Epithelial cell of proximal tubule (primary cell): ENCODE measurements at places on chromosomes 5 and 9. TPM values are rescaled to one million over a fixed set of nuclear protein-coding genes. Genes with fewer than 3 reads are reported as not detected.

Gene NDUFS6
- total RNA-seq, result 146 and 181 TPM in 2 replicates

Gene SH3RF2
- total RNA-seq, result 12.0 and 16.3 TPM in 2 replicates

Gene IL13
- total RNA-seq, result not detected in 2 replicates

Gene SPINK7
- not detected in 2 replicates for total RNA-seq

Gene TMEM174
- not detected in 2 replicates for total RNA-seq

Gene SYK
- 15.7 and 16.9 TPM in 2 replicates for total RNA-seq

Gene TRPM6
- 0.22 and 1.6 TPM in 2 replicates for total RNA-seq

Gene TLX3
- 0.87 TPM in 1 of 2 replicates, not detected in the other for total RNA-seq

Gene IFNA2
- total RNA-seq, result not detected in 2 replicates

Gene PCDHA12
- not detected in 2 replicates for total RNA-seq

Gene MYMK
- total RNA-seq, result not detected in 2 replicates

Gene FYB1
- not detected in 2 replicates for total RNA-seq
